Small intestine (tissue), 16 donors: ENCODE measurements at places on chromosomes 7 and 10. TPM values are rescaled to one million over a fixed set of nuclear protein-coding genes. Genes with fewer than 3 reads are reported as not detected.

The NOS3 gene
- polyA plus RNA-seq = 8.9 TPM

The ADAM22 gene
- 0.94 TPM for polyA plus RNA-seq

The C7orf57 gene
- polyA plus RNA-seq = 0.04 TPM

The RPEL1 gene
- not detected for polyA plus RNA-seq

The C10orf67 gene
- 0.10 TPM for polyA plus RNA-seq

DNA sequence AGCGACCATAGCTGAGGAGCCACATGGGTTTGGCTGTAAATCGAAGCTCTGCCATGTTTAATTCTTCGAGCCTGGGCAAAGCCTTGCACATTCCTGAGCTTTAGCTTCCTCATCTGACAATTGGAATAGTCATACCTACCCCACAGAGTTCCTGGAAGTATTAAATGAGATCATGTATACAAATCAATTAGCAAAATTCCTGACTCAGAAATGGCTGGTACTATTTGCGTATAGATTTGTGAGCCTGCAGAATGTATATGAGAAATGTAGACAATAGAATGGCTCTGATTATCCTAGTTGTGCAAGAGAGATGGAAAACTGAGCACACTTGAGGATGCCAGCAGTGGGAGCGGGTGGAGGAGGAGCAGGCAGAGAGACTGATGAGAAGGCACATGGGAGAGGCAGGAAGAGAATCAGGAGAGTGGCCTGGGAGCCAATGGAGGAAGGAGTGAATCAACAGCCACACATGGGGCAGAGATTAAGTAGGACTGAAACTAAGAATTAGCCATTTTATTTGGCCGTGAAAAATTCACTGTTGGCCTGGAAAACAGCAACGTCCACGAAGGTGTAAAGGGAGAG is 128.0 kb upstream of the C1GALT1 start:
- no peak overlapping the region for H3K4me3 ChIP-seq
- DNase-seq = no peak
- H3K27ac ChIP-seq = no peak overlapping the region
- no peaks in the 10 kb centered on the region for H3K36me3 ChIP-seq
- H3K4me1 ChIP-seq = no peaks in the 10 kb centered on the region

- DNase-seq = no peak
- no peak overlapping the region for H3K4me3 ChIP-seq
- H3K27ac ChIP-seq = no peak overlapping the region
- no peaks in the 10 kb centered on the region for H3K36me3 ChIP-seq
- H3K27me3 ChIP-seq = no peaks in the 10 kb centered on the region
Measured at GRCh38 chr7:114916261-114916892, 5.5 kb upstream of the MDFIC start.

GRCh38 chr7:32164341-32164996 is 94.3 kb upstream of the PDE1C start:
- peak; percentile 33 for DNase-seq
- no peak overlapping the region for H3K27ac ChIP-seq
- H3K4me1 ChIP-seq = no peaks in the 10 kb centered on the region
- H3K27me3 ChIP-seq = no peaks in the 10 kb centered on the region
- no peaks in the 10 kb centered on the region for H3K36me3 ChIP-seq
- no peak overlapping the region for H3K4me3 ChIP-seq

DNA sequence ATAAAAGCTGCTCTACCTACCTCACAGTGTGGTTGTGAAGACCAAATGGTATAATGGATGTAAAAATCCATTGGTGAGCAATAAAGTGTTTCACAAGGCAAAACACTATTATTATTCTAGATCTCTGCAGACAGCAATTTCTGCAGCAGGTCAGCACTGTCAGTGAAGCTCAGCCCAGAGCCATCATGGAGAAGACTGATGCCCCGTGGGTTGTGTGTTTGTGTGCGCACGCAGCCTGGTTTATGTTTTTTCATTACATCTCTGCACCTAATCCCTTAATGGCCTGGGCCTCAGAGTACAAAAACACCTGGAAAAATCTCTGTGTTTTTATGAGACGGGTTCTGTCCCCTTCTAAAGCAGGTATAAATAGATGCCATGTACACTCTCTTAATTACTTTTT is 64.2 kb downstream of the PARP12 start:
- no peaks in the 10 kb centered on the region for H3K27me3 ChIP-seq
- no peaks in the 10 kb centered on the region for H3K36me3 ChIP-seq
- H3K4me1 ChIP-seq = no peaks in the 10 kb centered on the region
- no peak for DNase-seq
- H3K27ac ChIP-seq = no peak overlapping the region

DNA sequence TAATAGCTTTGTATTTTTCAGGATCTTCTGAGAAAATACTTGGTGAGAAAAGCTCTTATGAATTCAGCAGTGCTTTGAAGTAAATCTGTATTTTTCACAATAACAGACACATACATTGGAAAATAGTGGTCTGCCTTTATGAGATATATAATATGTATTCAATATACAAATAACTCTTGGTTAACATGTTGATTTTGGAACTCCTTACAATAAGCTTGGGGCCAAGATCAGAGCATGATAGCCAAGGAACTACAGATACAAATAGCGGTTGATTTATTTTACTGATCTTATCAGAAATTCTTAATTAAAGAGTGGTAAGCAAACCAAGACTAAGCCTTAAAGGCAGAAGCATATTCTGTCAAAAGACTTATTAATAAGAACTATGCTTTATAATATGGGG is 24.5 kb upstream of the NXPH1 start:
- H3K27ac ChIP-seq = no peak overlapping the region
- no peaks in the 10 kb centered on the region for H3K27me3 ChIP-seq
- no peaks in the 10 kb centered on the region for H3K4me1 ChIP-seq
- no peaks in the 10 kb centered on the region for H3K36me3 ChIP-seq

DNA sequence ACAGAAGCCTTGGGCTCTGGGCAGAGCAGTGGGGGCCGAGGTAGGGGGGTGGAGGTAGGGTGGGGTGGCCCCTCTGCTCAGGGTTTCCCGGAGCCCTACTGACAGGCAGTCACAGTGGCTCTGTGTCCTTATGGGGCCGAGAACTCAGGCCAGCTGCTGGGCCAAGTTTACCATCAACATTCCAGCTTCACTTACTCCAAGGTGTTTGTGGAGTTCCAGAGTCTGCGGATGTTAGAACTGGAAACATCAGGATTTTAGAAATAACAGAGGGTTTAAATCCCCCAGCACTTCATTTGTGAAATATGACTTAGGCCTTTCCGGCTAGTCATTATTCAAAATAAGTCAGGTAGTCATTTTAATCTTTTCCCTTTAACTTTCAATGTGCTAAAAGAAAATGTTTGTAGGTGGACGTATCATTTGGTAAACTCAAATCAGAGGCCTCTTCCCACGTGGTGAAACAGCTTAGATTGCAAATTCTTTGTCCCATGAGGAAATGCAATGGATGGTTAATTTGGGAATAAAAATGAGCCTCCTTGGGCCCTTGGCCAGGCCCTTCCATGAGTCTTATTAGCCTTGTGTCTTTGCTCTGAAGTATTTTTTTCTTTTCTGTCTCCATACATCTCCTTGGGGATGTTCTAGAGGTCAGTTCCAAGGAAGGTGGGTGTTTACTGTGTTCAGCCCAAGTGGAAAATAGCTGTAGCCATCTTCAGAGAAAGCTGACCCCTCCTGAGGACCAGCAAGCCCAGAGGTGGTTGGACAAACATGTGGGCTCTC is 99.6 kb upstream of the BTBD16 start:
- H3K27me3 ChIP-seq = no peaks in the 10 kb centered on the region
- no peaks in the 10 kb centered on the region for H3K4me1 ChIP-seq
- no peak overlapping the region for H3K4me3 ChIP-seq

DNA sequence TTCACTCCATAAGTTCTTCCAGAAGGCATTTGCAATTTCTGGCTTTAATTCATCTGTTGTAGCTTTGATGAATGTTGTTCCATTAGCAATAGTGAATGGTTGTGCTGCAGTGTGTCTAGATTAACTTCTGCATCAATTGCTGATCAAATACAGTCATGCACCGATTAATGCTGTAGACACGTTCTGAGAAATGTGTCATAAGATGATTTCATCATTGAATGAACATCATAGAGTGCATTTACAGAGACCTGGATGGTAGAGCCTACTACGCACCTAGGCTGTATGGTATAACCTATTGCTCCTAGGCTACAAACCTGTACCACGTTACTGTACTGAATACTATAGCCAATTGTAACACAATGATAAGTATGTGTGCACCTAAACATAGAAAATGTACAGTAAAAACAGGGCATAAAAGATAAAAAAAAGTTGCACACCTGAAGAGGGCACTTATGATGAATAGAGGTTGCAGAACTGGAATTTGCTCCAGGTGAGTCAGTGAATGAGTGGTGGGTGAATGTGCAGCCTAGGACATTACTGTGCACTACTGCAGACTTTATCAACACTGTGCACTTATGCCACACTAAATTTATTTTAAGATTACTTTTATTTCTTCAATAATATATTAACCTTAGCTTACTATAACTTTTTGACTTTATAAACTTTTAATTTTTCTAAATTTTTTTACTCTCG is 170.7 kb downstream of the HERPUD2 start:
- H3K27me3 ChIP-seq = peaks cover 2% of the 10 kb centered on the region
- H3K36me3 ChIP-seq = no peaks in the 10 kb centered on the region
- no peak overlapping the region for H3K4me3 ChIP-seq
- DNase-seq = no peak

DNA sequence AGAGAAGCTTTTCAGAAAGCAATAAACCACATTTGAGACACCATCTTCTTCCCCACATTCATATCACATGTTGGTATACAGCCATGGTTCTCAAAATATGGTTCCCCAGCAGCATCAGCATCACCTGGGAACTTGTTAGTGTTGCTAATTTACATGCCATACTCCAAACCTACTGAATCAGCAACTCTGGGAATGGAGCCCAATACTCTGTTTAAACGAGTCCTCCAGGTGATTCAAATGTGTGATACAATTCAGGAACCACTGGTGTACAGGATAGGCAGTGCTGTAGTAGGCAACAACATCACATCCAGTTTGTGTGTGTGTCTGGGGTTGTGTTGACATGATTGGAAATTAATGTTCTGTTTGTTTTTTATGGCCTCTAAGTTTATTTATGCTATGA is 47.7 kb downstream of the ZNF277 start:
- H3K27me3 ChIP-seq = no peaks in the 10 kb centered on the region
- H3K36me3 ChIP-seq = no peaks in the 10 kb centered on the region
- DNase-seq = no peak
- no peak overlapping the region for H3K4me3 ChIP-seq
- H3K27ac ChIP-seq = no peak overlapping the region
- no peaks in the 10 kb centered on the region for H3K4me1 ChIP-seq

DNA sequence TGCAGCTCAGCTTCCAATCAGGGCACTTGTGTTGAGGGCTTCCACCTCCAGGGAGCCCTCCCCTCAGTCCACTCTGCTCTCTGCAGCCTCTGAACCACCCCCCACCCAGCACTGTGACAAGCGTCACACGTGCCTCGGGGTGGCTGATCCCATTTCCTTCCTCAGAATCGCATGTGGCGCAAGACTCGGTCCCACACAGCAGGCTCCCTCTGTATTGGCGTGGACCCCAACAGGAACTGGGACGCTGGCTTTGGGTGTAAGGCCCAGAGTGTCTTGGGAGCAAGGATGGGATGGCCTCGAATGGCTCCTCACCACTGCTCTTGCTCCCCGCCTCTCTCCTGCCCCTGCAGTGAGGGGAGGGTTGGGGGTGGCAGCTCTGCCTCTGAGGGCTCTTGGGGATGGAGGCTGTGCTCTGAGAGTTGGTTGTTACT is 4.1 kb downstream of the CPA1 start:
- no peak overlapping the region for H3K27ac ChIP-seq
- no peaks in the 10 kb centered on the region for H3K36me3 ChIP-seq
- no peaks in the 10 kb centered on the region for H3K27me3 ChIP-seq
- no peak overlapping the region for H3K4me3 ChIP-seq
- no peaks in the 10 kb centered on the region for H3K4me1 ChIP-seq

DNA sequence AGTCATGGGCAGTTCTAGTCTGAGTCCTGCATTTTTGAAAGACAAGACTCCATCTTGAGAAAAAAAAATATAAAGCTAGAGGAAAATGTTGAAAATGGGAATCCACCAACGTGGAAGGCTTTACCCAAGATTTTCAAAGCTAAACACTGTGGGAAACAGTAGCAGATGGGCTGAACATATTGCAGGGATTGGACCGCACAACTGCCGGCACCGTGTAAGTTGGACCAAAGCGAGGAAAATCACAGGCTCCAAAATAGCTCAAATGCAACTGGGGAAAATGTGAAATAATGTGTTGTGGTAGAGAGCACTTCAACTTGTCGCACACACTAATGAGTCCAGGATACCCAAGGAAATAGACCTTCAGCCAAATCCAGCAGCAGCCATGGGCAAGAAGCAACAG is 26.4 kb upstream of the ADRB1 start:
- H3K4me1 ChIP-seq = no peaks in the 10 kb centered on the region
- H3K4me3 ChIP-seq = no peak overlapping the region
- no peaks in the 10 kb centered on the region for H3K27me3 ChIP-seq
- H3K36me3 ChIP-seq = no peaks in the 10 kb centered on the region

DNA sequence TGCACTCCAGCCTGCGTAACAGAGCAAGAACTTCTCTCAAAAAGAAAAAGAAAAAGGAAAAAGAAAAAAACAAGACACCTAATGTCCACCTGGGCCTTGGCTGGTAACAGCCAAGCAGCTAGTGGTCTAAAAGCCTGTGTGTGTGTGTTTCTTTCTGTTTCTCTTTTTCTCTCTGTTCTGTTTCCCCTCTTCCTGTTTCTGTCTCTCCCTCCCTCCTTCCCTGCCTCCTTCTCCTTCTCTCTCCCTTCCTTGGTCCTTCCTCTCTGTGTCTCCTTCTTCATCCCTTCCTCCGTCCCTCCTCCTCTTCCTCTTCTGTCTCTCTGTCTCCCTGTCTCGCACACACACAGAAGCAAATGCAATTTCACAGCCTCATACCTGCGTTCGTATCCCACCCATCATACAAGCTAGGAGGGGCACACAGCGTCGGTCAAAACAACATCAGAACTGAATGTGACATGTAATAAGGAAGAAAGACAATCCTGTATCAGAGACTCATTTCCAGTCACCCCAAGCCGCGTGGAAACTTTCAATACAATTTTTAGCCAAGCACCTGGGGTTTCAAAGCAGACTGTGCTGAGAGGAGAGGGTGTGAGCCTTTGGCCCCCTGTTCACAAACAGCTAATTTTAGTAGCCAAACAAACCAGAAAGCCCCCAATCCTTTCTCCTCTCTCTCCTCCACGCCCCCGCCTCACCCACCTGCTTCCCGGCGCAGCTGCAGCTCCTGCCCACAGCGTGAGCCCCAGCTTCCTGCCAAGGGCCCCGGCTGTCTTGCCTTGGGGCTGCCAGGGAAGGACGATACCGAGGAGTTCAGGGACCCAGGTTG is 50.2 kb upstream of the GNA12 start:
- DNase-seq = no peak
- no peaks in the 10 kb centered on the region for H3K27me3 ChIP-seq
- no peak overlapping the region for H3K4me3 ChIP-seq
- no peaks in the 10 kb centered on the region for H3K36me3 ChIP-seq

- H3K27me3 ChIP-seq = no peaks in the 10 kb centered on the region
- DNase-seq = no peak
- no peak overlapping the region for H3K27ac ChIP-seq
- no peak overlapping the region for H3K4me3 ChIP-seq
- no peaks in the 10 kb centered on the region for H3K4me1 ChIP-seq
Measured at GRCh38 chr7:82926477-82926876, 236.2 kb downstream of the PCLO start.

DNA sequence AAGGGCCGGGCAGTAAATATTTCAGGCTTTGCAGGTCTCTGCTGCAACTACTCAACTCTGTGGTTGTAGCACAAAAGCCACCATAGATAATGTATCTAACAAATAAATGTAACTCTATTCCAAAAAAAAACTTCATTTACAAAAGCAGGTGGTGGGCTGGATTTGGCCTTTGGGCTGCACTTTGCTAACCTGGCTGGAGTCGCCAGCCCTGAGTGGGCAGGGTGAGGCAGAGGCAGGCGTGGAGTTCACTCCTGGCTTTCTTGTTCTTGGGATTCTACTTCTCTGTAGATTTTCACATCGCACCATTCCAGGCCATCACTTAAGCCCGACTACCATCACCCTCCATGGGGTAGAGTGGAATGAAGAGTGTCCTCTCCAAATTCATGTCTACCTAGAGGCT is 367.6 kb upstream of the MGMT start:
- no peaks in the 10 kb centered on the region for H3K36me3 ChIP-seq
- H3K4me1 ChIP-seq = no peaks in the 10 kb centered on the region
- no peak overlapping the region for H3K4me3 ChIP-seq
- no peak overlapping the region for H3K27ac ChIP-seq
- H3K27me3 ChIP-seq = no peaks in the 10 kb centered on the region
